NCI-H526 treated with DMSO at 0.1 percent for 48 hours (cell line): ENCODE measurements at places on chromosomes 3 and 15.

DNA sequence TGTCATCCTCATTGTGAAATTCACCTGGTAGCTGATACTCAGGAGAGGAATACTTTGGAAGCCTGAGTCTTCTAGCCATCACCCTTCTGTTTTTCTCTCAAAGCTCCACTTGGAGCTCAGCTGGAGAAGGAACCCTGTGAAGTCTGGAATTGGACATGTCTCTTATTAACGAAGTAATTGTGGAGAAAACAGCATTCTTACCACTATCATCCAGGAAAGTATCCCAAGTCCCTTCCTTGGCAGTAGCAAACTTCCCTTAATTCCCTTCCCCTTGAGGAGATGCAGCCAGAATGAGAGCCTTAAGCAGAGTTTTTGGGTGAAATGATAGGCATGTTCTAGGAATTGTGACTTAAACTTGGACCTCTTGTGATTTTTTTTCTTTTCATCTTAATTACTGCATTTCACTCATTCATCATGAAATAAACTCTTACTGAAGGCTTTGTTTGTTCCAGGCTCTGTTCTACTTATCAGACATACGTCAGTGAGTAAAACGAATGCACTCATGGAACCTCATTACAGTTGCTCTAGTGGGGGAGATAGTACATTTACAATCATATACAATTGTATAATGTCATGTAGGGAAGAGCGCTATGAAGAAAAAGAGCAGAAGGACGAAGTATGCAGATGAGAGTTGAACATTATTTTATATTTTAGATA lies 30.5 kb upstream of the TCF12 start:
- no peak for DNase-seq

GRCh38 chr3:17979252-17979651 lies 236.8 kb upstream of the TBC1D5 start:
- no peak for DNase-seq

- DNase-seq = no peak
Measured at GRCh38 chr3:190101320-190102011, 19.2 kb downstream of the P3H2 start.

- DNase-seq = no peak
Measured at GRCh38 chr15:52439470-52439869, 89.2 kb downstream of the MYO5A start.

DNA sequence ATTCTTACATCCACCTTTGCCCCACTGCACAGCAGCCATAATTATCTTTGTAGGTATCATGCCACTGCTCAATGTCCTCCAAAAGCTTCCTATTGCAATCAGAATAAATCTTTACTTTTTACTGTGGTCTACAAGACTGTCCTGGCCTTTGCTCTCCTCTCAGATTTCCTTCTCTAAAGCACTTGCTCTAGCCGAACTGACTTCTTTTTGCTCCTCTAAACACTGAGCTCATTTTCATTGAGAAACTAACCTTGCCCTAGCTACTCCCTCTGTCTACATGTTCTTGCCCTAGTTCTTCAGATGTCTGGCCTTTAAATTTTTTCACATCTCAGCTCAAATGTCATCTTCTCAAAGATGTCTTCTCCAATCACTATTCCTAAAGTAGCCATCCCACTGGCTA lies 342.8 kb downstream of the TBC1D5 start:
- no peak for DNase-seq

DNA sequence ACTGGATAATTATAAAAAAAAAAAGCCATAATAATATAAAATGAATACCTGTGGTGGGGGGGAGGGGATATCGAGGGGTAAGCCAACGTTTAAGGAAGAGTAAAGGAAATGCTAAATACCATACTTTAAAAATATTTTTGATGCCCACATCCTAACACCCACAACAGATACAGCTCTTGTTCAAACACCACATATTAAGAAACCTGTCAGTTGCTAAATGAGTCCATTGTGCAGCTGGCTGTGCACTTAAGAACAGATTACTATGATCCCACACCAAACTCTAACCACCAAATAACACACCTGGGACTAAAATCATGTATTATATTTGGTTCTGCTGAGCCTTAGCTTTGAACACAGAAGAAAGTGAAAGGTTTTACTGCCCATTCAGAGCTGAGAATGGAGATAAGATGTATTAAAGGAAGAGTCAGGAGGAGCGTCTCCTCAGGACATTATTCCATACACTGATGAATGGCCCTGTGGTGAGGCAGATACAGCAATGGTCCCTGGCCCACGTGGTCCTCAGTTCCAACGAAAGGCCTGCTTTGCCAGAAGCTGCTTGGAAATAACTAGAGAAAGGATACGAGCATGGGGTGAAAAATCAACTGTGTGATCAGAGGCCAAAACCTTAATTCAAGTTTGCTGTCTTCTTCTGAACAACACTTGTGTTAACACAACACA lies 515.4 kb downstream of the FOXP1 start:
- no peak for DNase-seq

- no peak for DNase-seq
Measured at GRCh38 chr3:5499404-5499803, 311.9 kb downstream of the EDEM1 start.

- DNase-seq = no peak
Measured at GRCh38 chr15:76863693-76864092, 41.4 kb downstream of the SCAPER start.

GRCh38 chr3:16337856-16338540 lies 73.0 kb downstream of the OXNAD1 start:
- DNase-seq = no peak

DNA sequence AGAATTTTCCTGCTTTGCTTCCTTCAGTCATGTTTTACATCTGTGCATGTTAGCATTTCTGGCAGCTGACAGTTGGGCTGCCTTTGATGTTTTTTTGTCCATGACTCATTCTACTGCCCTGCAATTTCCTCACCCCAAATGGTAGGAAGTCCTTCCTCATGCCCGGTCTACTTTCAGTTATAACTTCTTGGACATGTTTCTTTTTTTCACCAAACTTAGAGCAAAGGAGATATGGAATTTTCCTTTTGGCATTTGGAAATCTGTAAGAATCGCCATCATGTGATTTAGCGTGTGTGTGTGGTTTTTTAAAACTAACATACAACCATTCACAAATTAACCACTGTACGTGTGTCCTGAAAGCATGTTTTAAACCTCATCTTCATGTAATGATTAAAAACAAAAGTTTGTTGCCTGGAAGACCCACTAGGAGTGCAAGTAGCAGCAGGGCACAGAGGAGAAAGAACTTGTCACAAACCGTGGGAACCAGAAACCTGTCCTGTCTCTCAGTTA lies 430.7 kb upstream of the CFAP20DC start:
- DNase-seq = no peak

- DNase-seq = no peak
Measured at GRCh38 chr3:128366652-128367051, 100.0 kb downstream of the DNAJB8 start.
